ENCODE measurements at places on chromosomes 7 and 10.
A peak's percentile ranks its signal among the peaks of the same experiment; 100 is the strongest.

GRCh38 chr10:78919181-78919966 is 149.4 kb upstream of the ZMIZ1 start:
- DNase-seq = peak; percentile 9

DNA sequence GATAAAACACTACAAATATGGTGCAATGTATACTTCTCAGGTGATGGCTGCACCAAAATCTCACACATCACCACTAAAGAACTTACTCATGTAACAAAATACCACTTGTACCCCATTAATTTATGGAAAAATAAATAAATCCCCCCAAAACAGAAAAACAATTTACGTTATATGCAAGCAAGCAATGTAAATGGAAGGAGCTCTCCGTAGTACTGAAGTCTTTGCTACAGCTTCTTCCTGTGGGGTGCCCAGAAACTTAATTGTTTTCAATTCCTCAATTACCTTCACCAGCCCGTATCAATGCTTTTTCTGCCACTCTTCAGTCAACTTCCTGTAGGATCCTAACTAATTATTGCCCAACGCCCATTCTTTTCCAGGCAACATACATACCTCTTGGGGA is 138.1 kb downstream of the RELN start:
- DNase-seq = peak; percentile 71

DNA sequence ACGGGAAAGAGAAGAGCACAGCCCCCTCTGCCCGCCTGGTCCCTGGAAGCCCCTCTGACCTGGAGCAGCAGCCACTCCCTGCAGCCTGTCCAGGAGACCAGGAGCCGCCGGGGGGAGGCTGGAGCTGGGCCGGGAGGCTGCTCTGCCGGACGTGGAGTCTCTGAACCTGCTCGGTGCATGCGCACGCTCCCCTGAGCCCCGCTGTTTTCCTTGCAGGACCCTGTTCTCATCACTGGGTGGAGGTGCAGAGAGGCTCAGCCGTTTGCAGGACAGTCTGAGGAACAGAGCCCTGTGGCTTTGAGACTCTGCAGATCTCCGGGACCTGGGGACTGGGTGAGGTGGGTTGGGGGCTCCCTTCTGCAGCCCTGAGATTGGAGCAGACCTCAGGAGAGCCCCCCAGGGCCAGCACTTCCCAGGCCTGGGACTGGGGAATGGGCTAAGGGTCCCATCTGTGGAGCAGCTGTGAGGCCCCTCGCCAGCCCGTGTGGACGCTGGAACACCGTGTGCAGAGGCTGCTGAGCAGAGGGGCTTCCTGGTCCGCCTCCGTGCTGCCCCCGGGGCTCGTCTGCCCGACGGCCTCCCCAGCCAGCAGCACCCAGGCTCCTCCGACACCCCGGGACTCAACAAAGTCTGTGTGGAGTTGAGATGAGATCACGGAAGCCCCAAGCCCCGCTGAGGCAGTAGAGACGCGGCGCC is 48.5 kb upstream of the ADGRA1 start:
- no peak for DNase-seq

- DNase-seq = no peak
These were observed 160.1 kb downstream of the CPEB3 start for GRCh38 chr10:92130622-92131274.

- no peak for DNase-seq
These were observed 5.6 kb downstream of the TMEM168 start for GRCh38 chr7:112784603-112785002.

GRCh38 chr10:67965456-67965855 is 81.0 kb downstream of the SIRT1 start:
- no peak for DNase-seq

DNA sequence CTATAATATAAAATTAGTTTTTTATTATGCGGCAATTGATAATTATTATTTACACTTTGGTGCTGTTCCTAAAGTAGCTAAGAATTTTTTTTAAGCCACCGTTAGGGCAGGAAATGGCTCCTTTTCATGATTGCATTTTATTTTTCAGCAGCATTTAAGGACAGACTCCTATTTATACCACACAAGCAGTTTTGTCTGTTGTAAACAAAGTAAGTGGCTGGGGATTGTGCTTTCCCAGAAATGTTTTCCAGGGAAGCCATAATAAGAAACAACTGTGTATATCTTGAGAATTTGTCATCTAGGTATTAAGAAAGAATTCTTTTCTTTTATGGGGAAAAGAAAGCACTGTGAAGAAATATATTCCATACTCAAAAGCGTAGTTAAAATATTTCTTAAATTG is 232.0 kb downstream of the VTI1A start:
- no peak for DNase-seq

DNA sequence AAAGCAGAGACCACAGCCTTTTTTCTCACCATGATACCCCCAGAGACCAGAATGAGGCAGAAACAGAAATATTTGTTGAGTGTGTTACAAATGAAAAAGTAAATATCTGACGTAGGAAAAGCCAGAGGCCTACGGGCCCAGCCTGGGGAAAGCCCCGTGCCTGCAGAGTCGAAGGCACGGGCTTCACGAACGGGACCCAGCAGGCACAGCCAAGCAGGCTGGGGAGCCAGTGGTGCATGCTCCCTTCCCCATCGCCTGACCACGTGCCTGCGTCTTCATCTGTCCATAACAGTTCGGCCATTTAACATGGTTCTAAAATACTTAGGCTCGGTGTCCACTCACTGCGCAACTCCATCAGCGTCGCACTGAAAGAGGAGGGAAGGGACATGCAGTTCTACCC is 50.8 kb downstream of the SLIT1 start:
- DNase-seq = no peak

GRCh38 chr7:574661-575395 is 55.2 kb upstream of the PDGFA start:
- no peak for DNase-seq

All from hematopoietic multipotent progenitor cell treated with erythropoietin and hydrocortisone succinate and interleukin-3 and kit ligand, for 6 days (in vitro differentiated cells).